ENCODE measurements at places on chromosomes 7 and 10.

- DNase-seq, result peak; percentile 92
Observed at GRCh38 chr7:23471106-23471859, 992 bp upstream of the IGF2BP3 start.

GRCh38 chr10:132980426-132981172 is 38.2 kb upstream of the CFAP46 start:
- DNase-seq, result no peak

DNA sequence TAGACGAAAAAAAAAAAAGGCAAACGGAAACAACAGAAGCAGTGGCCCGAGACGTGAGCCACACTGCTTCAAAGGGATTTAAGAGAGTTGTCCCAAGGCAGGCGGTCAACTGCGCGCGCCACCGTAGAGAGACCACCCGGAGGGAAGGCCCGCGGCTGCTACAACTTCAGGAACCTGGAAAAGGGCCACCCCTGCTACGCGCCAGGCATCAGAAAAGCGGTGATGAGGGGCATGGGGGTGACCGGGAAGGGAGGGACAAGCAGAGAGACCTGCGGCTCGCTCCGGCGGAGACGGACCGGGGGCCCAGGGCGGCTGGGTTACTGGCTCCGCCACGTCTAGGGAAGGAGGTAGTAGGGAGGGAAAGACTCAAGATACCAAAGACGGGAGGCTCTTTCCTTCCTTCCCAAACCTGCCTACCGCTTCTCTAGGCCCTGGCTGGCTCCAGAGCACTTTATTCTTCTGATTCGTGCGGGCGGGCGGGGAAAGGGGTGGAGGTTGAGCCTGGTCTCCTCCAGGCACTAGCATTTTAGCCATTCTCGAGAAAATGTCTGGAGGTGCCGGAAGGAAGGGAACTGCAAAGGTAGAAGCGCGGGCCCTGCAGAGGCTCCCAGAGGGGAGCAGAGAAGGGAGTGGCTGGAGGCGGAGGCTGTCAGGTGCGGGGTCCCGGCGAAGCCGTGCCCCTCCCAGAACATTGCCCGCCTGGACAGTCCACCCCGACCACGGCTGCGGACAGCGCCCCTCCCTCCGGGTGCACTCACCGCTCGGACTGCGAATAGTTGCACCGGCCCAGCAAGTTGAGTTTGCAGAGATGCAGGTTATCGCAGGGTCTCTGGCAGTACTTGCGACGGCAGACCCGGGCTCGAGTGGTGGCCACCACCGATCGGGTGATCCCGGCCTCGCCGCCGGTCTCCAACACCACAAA is 993 bp downstream of the ZC3HAV1 start:
- peak; percentile 73 for DNase-seq

- no peak for DNase-seq
Observed at GRCh38 chr7:151868396-151869108, 8.4 kb downstream of the PRKAG2 start.

- DNase-seq, result no peak
Observed at GRCh38 chr10:13636776-13637175, 50.0 kb downstream of the PRPF18 start.

GRCh38 chr10:6743291-6743849 is 163.3 kb upstream of the PRKCQ start:
- DNase-seq, result no peak

DNA sequence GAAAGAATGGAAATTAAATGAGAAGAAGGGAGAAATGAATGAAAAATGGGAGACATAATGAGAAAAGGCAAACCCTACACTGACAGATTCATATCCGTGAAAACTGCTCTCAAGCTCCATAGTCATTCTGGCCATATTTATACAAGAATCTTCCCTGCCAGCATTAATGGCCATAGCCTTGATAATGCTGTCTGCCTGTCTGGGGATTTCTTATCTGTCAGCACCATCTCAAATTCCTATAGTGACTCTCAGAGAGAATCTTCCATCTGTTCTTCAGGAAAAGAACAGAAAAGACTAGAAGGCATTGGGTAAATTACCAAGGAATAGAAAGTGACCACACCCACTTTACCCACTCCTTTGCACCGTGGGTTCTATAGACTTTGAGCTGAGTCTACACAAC is 295.9 kb downstream of the PLXNA4 start:
- DNase-seq, result no peak

DNA sequence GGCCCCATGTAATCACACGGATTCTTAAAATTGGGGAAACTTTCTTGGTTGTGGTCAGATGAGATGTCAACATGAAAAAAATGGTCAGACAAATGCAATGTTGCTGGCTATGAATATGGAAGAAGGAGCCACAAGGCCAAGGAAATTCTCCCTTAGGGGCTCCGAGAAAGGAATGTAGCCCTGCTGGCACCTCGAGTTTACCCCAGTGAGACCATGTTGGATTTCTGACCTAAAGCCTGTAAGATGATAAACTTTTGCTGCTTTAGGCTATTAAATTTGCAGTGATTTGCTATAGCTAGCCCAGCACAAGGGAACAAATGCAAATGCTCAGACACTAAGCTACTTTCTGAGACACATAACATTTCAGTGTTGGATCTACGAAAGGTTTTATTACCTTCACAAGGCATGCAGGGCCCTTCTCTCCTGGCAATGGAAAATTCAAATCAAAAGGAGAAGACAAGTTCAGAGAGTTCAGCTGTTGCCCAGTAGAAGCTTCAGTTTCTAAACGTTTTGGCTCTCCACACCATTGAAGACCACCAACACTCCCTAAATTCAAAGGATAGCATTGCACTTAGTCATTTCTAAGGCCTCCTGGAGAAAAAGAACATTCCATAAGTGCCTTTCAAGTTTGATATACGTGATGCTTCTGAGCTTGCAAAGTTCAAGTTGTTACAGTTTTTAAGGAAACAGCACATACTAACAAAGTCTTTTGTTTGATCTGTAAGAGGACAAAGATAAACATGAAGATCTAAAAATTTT is 23.4 kb downstream of the MCMBP start:
- no peak for DNase-seq
